ENCODE measurements at places on chromosomes 5 and 9.
A peak's percentile ranks its signal among the peaks of the same experiment; 100 is the strongest.

GRCh38 chr9:99026956-99027298 is 78.0 kb upstream of the TGFBR1 start:
- no peak for DNase-seq

GRCh38 chr5:124783794-124784193 is 37.4 kb upstream of the ZNF608 start:
- peak; percentile 72 for DNase-seq

DNA sequence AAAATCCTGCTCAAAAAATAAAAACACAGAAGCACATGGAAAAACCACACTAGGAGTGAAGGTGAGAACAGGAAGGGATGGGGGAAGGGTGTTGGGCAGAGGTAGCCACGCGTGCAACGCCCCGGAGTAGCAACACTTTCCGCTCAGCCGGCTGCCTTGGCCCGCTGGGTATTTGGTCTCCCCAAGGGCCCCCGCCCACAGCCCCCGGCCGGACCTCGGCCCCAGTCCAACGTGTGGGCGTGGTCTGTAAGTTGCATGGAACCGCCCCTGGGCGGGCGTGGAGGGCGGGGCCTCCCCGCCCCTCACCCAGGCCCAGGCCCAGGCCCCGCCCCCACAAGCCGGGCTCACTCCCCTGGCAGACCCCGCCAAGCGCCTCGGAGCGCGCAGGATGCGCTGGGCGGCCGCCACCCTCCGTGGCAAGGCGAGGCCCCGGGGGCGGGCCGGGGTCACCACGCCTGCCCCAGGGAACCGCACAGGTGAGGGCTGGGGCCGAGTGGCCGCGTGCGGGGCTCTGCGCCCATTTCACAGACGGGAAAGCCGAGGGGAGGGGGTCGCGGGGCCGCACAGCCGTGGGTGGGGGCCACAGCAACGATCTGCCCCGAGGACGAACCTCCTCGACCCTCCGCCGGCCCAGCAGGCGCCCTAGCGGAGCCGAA is at the start of gene SUSD3:
Gene SUSD3 (plus strand): TSS at position 347 of the 656 bp plus-strand sequence. CDS start 42 bp downstream, at position 389.
- DNase-seq, result peak; percentile 35

GRCh38 chr5:142531977-142532780 is 153.7 kb downstream of the FGF1 start:
- DNase-seq, result no peak

DNA sequence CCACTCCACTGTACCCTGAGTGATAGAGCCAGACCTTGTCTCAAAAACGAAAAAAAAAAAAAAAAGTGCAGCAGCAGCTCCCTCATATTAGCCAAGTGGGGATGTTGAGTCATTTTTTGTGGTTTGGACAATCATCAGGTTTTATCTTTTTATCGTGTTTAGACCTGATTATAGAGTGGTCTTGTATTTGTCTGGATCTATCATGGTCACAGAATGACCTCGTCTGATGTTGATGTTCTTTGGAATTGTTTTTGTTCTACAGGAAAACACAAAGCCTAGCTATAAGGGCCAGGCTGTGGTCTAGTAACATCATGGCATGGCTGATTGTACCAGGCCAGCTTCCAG is 1.6 kb upstream of the FBXW11 start:
- peak; percentile 56 for DNase-seq

- no peak for DNase-seq
These were observed 198.5 kb upstream of the PTGER4 start for GRCh38 chr5:40481241-40481640.

GRCh38 chr5:96439477-96440184 is 6.6 kb upstream of the PCSK1 start:
- peak; percentile 19 for DNase-seq

GRCh38 chr9:98760231-98760630 is 36.1 kb downstream of the ANKS6 start:
- no peak for DNase-seq

GRCh38 chr5:172167895-172168294 is 20.1 kb downstream of the STK10 start:
- DNase-seq, result no peak

DNA sequence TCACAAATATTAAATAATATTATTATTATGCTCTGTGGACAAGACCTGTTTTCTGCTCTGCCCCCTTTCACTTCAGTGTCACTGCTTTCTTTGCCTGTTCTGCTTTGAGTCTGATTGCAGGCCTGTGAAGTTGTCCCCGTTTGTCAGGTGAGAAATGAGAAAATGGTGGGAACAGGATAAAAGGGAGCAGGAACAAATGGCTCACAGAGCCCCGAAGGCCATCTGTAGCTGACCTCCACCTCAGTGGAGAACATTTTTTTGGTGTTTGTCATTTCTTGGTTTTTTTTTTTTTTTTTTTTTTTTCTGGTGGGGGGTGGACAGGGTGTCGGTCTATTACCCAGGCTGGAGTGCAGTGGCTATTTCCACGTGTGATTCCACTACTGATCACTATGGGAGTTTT is 13.2 kb upstream of the S100Z start:
- no peak for DNase-seq

- no peak for DNase-seq
These were observed 249.2 kb upstream of the KLF4 start for GRCh38 chr9:107738789-107739188.

- peak; percentile 89 for DNase-seq
These were observed 404.7 kb upstream of the TRPC7 start for GRCh38 chr5:136769900-136770684.

DNA sequence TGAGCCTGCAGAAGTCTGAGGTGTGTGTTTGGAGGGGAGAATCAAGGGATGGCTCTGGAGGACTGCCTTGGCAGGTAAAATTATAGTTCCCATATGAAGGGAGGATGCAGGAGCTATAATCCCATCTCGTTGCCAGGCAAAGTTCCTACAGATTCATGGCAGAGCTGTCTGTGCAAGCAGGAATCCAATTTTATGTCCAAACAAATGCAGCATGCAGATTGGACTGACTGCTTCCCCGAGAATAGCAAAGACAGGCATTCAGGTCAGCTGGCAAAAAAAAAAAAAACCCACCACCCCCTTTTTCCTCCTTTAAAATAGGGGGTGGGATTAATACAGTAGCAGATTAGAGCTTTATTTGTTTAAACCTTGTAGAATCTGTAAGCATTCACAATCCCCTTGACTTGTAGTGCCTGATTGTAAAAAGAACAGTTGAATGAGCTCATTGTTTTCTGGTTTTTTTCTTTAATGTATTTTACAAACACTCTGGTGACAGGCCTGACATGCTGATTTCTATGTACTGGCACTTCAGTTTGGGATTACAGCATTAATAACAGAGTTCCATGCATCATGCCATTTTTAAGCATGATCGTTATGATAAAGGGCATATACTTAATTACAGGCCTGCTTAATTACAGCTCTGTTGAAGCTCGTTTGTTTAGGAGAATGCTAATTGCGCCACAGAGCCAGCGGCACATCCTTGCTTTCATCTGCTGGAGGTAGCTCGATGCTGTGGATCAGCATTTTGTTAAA is 141.4 kb upstream of the LMX1B start:
- no peak for DNase-seq

GRCh38 chr5:61431923-61432620 is 100.0 kb downstream of the ZSWIM6 start:
- DNase-seq, result no peak

GRCh38 chr5:124948754-124949275 is 202.4 kb upstream of the ZNF608 start:
- DNase-seq, result no peak

GRCh38 chr5:116663081-116663480 is 88.5 kb upstream of the SEMA6A start:
- no peak for DNase-seq

GRCh38 chr5:57259704-57260103 is 85.8 kb downstream of the GPBP1 start:
- DNase-seq, result no peak

DNA sequence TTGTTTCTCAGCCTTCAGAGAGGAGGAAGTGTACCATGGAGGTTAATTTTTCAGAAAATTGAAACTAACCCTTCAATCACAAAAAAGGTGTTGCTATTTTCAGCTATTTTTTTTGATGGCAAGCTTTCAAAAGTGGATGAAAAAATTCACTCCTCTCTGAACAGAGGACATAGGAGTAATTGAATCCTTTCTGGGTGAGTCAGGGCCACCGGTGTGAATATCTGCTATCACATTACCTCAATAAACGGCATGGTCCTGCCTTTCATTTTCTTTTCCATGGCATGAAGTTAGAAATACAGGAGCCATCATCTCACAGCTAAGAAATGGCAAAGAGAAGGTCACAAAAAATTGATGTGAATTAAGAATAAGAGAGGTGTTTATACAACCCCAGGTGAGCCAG is 90.2 kb upstream of the CCDC112 start:
- DNase-seq, result no peak

DNA sequence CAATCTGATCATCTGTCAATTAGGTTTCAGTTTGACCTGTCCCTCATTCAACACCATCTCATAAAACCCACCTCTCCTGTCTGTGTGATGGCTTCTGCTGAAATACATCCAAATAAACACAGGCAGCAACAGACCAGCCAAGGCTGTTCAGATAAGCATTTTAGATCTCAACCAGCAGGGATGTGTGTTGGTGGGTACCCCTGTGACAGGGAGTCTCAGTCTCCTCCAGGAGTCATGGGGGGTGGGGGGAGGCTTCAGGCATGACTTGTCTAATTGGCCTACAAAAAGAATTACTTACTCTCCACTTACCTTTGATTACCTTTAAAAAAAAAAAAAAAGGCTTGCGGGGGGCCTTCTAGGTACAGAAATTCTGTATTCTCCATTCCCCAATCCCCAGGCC is 65.9 kb downstream of the ROR2 start:
- no peak for DNase-seq

DNA sequence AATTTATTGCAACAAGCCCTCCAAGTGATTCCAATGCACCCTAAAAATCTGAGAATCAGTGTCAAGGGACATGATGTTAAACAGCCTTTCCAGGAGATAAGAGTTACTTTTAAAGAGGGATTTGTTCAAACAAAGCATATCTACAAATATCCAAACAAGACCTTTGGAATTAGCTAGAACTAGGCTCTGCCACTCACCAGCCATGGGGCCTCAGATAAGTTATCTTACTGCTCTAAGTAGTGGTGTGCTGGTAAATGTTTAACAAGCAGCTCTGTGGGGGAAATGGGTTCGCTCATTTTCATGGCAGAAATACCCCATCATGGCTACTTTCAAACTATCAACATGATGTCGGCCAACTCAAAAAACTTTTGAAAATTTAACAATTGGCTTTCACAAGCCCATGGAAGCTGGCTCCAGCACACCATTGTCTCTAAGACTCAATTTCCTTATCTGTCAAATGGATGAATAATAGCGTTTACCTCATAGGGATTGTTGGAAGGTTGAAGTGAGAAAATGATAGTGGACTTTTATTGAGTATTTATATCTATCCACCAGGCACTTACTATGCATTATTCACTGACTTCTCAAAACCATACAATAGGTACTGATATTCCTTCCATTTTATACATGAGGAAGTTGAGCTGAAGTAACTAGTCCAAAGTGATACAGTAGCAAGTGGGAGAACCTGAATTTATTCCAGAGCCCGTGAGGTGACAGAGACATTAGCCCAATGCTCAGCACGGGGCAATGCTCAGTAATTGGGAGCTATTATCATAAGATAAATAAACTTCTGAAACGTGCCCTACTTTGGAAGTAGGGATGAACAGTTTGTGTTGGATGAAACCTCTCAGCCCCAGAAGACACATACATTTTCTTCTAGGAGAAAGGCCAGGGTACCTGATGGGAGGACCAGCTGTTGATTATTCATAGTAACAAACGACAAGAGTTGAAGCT is 43.2 kb downstream of the SH3RF2 start:
- no peak for DNase-seq

DNA sequence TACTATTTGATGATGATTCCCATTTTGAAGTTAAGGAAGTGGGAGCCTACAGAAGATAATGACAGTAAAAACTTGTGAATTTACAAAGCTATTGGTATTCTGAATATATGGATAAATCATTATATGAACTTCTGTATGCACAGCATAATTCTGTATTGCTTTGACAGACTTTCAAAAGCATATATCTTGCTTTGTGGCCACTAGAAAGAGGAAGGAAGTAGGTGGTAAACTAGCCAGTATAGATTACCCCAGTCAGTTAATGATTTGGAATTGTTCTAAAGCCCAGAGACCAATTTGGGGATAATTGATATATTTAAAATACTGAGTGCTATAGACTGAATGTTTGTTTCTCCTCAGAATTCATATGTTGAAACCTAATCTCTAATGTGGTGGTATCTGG is 53.0 kb downstream of the NR2F1 start:
- DNase-seq, result no peak

DNA sequence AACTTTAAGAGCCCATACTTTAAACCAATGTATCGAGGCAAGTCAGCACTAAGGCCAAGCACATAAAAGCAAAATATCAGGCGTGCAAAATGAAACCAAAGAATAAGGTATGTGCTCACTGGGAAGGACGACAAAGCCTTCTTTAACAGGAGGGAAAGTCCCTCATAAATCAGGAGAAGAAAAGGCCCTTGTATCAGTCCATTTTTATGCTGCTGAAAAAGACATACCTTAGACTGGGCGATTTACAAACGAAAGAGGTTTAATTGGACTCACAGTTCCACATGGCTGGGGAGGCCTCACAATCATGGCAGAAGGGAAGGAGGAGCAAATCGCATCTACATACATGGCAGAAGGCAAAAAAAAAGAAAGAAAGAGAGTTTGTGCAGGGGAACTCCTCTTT is 68.9 kb downstream of the UBE2QL1 start:
- no peak for DNase-seq

DNA sequence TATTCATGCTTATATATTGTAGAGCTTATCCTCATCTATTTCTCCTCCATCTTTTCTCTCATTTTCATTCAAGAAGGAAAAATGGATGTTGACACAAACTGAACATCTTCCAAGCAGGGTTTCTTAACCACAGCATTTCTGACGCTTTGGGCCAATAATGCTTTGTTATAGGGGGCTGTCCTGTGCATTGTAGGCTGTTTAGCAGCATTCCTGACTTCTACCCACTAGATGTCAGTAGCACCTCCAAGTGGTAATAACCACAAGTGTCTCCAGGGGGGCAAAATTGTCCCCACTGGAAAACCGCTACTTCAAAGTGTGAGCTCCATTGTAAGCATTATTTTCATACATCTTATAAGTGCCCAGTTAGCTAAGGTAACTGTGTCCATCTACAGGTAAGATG is 2.6 kb upstream of the TXNDC8 start:
- peak; percentile 59 for DNase-seq

DNA sequence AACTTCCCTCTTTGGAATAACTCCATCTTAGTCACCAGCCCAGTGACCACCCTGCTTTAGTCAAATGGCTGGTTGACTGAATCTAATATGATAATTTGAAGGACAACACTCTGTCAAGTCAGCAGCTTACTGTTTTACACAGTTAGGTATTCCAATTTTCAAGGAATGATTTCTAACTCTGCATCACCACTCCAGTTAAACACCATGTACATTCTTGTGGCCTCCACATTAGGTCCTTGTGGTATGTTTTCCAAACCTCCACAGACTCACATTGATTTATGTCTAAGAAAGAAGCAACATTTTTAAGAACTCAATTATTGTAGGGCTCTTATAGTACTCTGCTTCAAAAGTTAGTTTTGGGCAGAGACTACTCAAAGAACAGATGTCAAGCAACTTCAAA is 110.7 kb downstream of the TLE1 start:
- DNase-seq, result peak; percentile 50

- no peak for DNase-seq
These were observed 291.2 kb downstream of the AOPEP start for GRCh38 chr9:95017661-95018060.

- no peak for DNase-seq
These were observed 91.1 kb downstream of the TARS1 start for GRCh38 chr5:33531824-33532223.
